Naive thymus-derived CD8-positive, alpha-beta T cell (primary cell): ENCODE measurements at places on chromosomes 5 and 9. TPM values are rescaled to one million over a fixed set of nuclear protein-coding genes. Genes with fewer than 3 reads are reported as not detected.
A peak's percentile ranks its signal among the peaks of the same experiment; 100 is the strongest.

NPR3 gene
- total RNA-seq: not detected

ANKS6 gene
- 18.1 TPM for total RNA-seq

MELK gene
- not detected for total RNA-seq

CDC25C gene
- not detected for total RNA-seq

DNA sequence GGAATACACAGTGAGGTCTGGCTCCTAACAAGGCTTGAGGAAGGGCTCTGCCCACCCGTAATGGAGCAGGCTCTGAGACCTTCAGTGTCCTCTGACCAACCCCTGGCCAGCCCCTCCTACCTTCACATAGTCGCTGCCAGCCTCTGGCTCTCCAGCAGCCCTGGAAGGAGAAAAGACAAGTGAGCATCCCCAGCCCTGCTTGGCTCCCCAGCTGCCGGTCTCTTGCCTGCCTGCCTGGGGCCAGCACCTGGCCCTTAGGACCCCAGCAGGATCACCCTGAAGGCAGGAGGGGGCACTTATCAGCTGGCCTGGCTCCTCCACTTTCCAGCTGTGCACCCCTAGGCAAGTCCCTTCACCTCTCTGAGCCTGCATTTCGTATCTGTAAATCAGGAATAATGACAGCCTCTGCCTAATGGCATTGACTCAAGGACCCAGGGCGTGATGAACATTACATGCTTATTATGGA lies 16.9 kb downstream of the SH2D3C start:
- DNase-seq: no peak
- peaks cover 11% of the 10 kb centered on the region for H3K36me3 ChIP-seq
- no peaks in the 10 kb centered on the region for H3K27me3 ChIP-seq
- no peak overlapping the region for H3K27ac ChIP-seq

GRCh38 chr9:72471096-72471495 lies 50.3 kb upstream of the TMC1 start:
- no peak overlapping the region for H3K4me3 ChIP-seq
- DNase-seq: no peak
- H3K27ac ChIP-seq: no peak overlapping the region

DNA sequence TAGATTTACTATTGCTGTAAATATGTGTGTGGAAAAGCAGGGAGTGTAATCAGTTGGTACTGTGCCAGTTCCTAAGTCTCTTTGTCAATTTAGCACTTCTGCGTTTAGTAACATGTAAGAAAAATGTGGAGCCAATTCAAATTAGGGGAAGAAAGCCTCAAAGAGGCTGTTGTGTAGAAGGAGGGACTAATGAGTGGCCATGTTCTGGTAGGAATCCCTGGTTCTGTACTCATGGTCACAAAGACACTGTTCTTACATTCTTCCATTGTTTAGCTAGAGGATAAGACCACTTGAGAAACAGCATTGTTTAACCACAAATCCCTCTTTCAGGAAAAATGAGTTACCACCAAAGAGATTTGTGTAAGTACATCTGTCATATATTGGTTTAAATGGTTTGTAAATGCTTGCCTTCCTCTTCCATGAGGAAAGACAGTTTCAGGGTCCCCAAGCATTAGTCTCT lies 14.9 kb downstream of the ARHGEF28 start:
- H3K4me1 ChIP-seq: no peaks in the 10 kb centered on the region
- peaks cover 26% of the 10 kb centered on the region for H3K27me3 ChIP-seq
- no peak overlapping the region for H3K4me3 ChIP-seq
- DNase-seq: no peak
- H3K36me3 ChIP-seq: no peaks in the 10 kb centered on the region

- H3K36me3 ChIP-seq: no peaks in the 10 kb centered on the region
- peaks cover 19% of the 10 kb centered on the region for H3K4me1 ChIP-seq
- peak overlapping the region; percentile 88 for H3K27ac ChIP-seq
- no peak overlapping the region for H3K4me3 ChIP-seq
Observed at GRCh38 chr9:85715587-85715986, 26.2 kb downstream of the AGTPBP1 start.

GRCh38 chr9:89661391-89661949 lies 56.7 kb downstream of the GADD45G start:
- H3K4me1 ChIP-seq: peaks cover 10% of the 10 kb centered on the region
- H3K4me3 ChIP-seq: no peak overlapping the region
- peaks cover 17% of the 10 kb centered on the region for H3K27me3 ChIP-seq
- DNase-seq: no peak
- no peaks in the 10 kb centered on the region for H3K36me3 ChIP-seq
- H3K27ac ChIP-seq: no peak overlapping the region

- peaks cover 9% of the 10 kb centered on the region for H3K36me3 ChIP-seq
- H3K4me3 ChIP-seq: peak overlapping the region; percentile 90
- peak overlapping the region; percentile 95 for H3K27ac ChIP-seq
- H3K4me1 ChIP-seq: peaks cover 39% of the 10 kb centered on the region
Observed at GRCh38 chr5:40683305-40683704, 3.6 kb downstream of the PTGER4 start.

- peak overlapping the region; percentile 60 for H3K4me3 ChIP-seq
- H3K36me3 ChIP-seq: no peaks in the 10 kb centered on the region
- peaks cover 5% of the 10 kb centered on the region for H3K27me3 ChIP-seq
- no peak for DNase-seq
Observed at GRCh38 chr9:127929625-127929979, 975 bp downstream of the PIP5KL1 start.

GRCh38 chr5:89303033-89303480 lies 420.1 kb upstream of the MEF2C start:
- no peaks in the 10 kb centered on the region for H3K36me3 ChIP-seq
- no peaks in the 10 kb centered on the region for H3K27me3 ChIP-seq
- no peak for DNase-seq
- no peak overlapping the region for H3K4me3 ChIP-seq

DNA sequence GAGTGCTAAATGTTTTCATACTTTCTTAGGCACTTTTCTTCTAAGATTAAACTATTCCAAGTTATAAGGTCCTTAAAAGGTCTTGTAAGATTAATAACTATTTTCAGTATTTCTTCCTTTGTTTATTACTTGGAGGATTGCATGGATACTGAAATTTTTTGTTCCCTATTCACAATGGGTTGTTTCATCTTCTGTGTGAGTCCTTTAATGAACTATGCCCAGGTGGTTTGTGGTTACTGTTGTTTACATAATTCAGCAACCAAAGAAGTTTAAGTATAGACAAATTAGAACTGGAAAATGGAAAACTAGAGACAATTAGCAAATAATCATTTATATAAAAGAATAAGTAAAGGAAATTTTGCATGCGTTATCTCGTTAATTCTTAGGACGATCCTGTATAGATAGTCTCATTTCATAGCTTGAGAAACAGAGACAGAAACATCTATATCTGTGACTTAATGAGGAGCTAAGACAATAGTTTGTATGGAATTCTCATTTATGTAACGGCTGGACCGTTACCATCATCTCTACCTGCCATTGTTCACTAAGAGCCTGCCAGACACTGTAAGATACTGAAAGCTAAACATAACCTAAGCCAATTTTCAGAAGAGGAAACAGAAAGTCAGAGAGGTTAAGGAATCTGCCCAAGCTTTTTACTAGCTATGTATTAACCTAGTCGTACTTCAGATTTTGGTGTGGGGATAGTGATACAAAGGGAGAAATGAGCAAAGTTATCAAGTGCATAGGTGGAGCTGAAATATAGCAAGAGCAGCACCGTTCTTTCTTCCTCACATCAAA lies 148.2 kb downstream of the PAM start:
- no peak for DNase-seq
- H3K4me3 ChIP-seq: no peak overlapping the region
- no peaks in the 10 kb centered on the region for H3K27me3 ChIP-seq
- no peaks in the 10 kb centered on the region for H3K4me1 ChIP-seq
- no peak overlapping the region for H3K27ac ChIP-seq

GRCh38 chr9:78453450-78453849 lies 156.5 kb downstream of the PSAT1 start:
- peaks cover 7% of the 10 kb centered on the region for H3K36me3 ChIP-seq
- no peak overlapping the region for H3K27ac ChIP-seq
- no peak overlapping the region for H3K4me3 ChIP-seq
- no peaks in the 10 kb centered on the region for H3K4me1 ChIP-seq

DNA sequence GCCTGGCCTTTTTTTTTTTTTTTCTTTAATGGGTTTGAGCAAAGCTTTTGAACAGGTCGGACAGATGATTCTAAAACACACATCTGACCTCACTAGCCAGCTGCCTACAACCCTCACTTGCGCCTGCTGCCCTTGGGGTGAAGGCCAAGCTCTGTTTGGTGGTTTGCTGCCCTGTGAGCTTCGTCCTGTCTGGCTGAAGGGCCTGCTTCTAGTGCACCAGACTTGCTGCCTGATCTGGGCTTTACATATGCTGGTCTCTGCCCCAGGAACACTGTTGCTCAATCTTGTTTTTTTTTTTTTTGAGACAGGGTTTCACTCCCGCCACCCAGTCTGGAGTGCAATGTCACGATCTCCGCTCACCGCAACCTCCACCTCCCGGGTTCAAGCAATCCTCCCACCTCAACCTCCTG lies 16.4 kb upstream of the DOLPP1 start:
- no peak overlapping the region for H3K27ac ChIP-seq
- peaks cover 15% of the 10 kb centered on the region for H3K4me1 ChIP-seq
- H3K4me3 ChIP-seq: no peak overlapping the region
- peaks cover 49% of the 10 kb centered on the region for H3K36me3 ChIP-seq
- H3K27me3 ChIP-seq: no peaks in the 10 kb centered on the region
- DNase-seq: no peak

DNA sequence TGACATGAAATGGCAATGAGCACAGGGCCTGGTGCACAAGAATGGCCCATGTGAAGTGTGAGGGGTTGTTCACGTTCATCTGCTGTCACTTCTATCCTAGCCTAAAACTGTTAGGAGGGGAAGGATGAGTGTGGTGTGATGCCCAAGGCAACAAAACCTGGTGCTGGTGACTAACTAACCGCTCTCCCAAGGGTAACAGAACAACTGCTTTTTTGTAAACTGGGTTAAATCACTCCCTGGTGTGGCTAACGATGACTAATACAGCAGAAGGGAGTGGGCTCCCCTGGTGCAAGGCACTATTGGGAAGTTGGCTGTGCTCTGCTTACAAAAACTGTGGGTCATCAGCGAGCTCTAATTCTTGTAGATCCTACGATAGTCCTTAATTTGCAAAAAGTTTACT lies 103.2 kb upstream of the VCAN start:
- no peaks in the 10 kb centered on the region for H3K36me3 ChIP-seq
- H3K4me3 ChIP-seq: no peak overlapping the region
- DNase-seq: no peak
- H3K27ac ChIP-seq: no peak overlapping the region

- H3K36me3 ChIP-seq: no peaks in the 10 kb centered on the region
- peaks cover 23% of the 10 kb centered on the region for H3K27me3 ChIP-seq
- peaks cover 1% of the 10 kb centered on the region for H3K4me1 ChIP-seq
- no peak overlapping the region for H3K4me3 ChIP-seq
- no peak overlapping the region for H3K27ac ChIP-seq
Observed at GRCh38 chr5:168878135-168878745, 299.1 kb upstream of the PANK3 start.

DNA sequence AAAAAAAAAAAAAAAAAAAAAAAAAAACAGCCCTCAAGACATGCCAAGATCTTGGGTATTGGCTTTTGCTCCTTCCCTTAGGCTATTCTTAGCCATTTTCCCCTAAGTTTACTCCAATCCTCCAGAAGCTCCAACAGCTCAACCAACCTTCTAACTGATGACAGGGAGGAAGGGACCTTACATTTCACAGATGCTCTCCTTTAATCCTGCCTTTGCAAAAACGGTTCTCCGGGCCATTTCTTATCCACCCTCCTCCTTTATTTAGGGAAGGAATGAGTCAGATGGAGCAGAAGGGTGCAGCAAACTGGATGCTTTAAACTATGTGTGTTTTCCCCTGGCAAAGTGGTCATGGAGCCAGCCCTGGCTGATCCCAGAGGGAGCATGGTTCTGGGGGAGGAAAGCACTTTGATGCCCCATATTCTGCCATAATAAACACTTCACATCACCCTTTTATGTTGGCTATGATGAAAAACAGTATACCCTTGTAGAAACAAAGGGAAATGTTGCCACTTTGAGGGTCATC lies 369.4 kb upstream of the DMAC1 start:
- no peak overlapping the region for H3K27ac ChIP-seq
- H3K36me3 ChIP-seq: no peaks in the 10 kb centered on the region
- H3K4me3 ChIP-seq: no peak overlapping the region

DNA sequence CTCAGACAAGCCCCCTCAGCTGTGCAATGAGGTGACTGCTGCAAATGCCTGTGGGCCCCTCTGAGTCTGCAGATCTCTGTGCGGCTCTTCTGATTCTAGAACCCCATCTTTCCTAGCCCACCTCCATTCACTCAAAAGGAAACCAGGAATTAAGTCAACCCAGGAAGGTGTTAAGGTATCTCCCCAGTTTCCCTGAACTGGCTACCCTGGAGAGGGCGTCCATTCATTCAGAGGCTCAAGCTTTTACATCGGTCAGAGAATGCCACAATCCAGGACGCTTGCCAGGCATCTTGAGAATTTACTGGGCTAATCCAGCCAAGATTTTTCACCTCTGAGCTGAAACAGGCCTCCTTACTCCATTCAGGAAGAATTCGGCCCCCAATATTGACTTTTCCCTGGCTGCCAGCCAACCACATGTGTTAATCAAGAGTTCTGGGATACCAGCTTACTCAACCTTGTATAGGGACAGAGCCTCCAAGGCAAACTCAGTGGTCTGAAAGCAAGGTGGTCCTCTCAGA lies 889 bp upstream of the ADAMTS12 start:
- peaks cover 50% of the 10 kb centered on the region for H3K27me3 ChIP-seq
- H3K27ac ChIP-seq: no peak overlapping the region
- DNase-seq: no peak
- H3K36me3 ChIP-seq: peaks cover 4% of the 10 kb centered on the region
- H3K4me3 ChIP-seq: no peak overlapping the region
- H3K4me1 ChIP-seq: peaks cover 6% of the 10 kb centered on the region

- no peak overlapping the region for H3K4me3 ChIP-seq
- H3K27ac ChIP-seq: peak overlapping the region; percentile 59
- peaks cover 18% of the 10 kb centered on the region for H3K4me1 ChIP-seq
- no peaks in the 10 kb centered on the region for H3K36me3 ChIP-seq
Observed at GRCh38 chr5:170638454-170639220, 134.8 kb downstream of the KCNIP1 start.

GRCh38 chr5:21823076-21823574 lies 1030.0 kb downstream of the CDH12 start:
- no peaks in the 10 kb centered on the region for H3K36me3 ChIP-seq
- H3K27me3 ChIP-seq: no peaks in the 10 kb centered on the region
- H3K27ac ChIP-seq: no peak overlapping the region
- no peak overlapping the region for H3K4me3 ChIP-seq
- DNase-seq: no peak

DNA sequence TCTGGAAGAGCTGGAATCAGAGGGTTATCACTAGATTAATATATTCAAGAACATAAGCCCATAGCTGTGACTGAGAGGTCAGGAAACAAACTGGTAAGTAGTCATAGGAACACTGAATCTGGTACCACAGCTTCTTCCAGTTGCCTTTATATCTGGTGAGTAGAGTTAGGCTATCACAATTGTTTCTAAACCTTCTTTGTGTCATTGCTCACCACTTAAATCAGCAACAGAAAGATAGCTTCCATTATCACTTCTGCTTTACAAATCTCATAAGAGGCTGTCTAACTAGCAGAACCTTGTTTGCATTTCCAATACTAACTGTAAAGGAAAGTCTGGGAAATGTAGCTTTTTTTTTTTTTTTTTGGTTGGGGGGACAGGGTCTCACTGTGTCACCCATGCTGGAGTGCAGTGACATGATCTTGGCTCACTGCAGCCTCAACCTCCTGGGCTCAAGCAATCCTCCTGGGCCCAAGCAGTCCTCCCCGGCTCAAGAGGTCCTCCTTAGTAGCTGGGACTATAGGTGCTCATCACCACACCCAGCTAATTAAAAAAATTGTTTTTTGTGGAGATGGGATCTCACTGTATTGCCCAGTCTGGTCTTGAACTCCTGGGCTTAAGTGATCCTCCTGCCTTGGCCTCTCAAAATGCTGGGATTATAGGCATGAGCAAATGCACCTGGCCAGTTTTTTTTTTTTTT lies 22.0 kb downstream of the CDC42SE2 start:
- H3K27me3 ChIP-seq: no peaks in the 10 kb centered on the region
- H3K27ac ChIP-seq: peak overlapping the region; percentile 93
- peak overlapping the region; percentile 58 for H3K4me3 ChIP-seq
- no peak for DNase-seq
- no peaks in the 10 kb centered on the region for H3K36me3 ChIP-seq
